ENCODE measurements at places on chromosomes 12 and 14. TPM values are rescaled to one million over a fixed set of nuclear protein-coding genes. Genes with fewer than 3 reads are reported as not detected.

ART4 gene
- total RNA-seq: not detected

DBX2 gene
- total RNA-seq: not detected

ZNF605 gene
- 4.3 TPM for total RNA-seq

POTEG gene
- total RNA-seq: not detected

SERPINA1 gene
- total RNA-seq: 0.80 TPM

SERPINA12 gene
- not detected for total RNA-seq

CD4 gene
- total RNA-seq: not detected

GPRC5D gene
- total RNA-seq: not detected

TMEM263 gene
- 29.7 TPM for total RNA-seq

CNPY2 gene
- total RNA-seq: 142 TPM

GSG1 gene
- 0.30 TPM for total RNA-seq

NTF3 gene
- total RNA-seq: not detected

NPFF gene
- total RNA-seq: not detected

POLE2 gene
- total RNA-seq: 13.8 TPM

RTL1 gene
- 0.15 TPM for total RNA-seq

FAM90A1 gene
- total RNA-seq: 0.12 TPM

PPP1R12A gene
- 26.8 TPM for total RNA-seq

AKAP5 gene
- 0.46 TPM for total RNA-seq

CABP1 gene
- 0.26 TPM for total RNA-seq

PLA2G1B gene
- not detected for total RNA-seq

MFAP5 gene
- total RNA-seq: not detected

RASAL1 gene
- 0.56 TPM for total RNA-seq

ZNF384 gene
- total RNA-seq: 55.4 TPM

DAO gene
- not detected for total RNA-seq

ATL1 gene
- 6.3 TPM for total RNA-seq

CEBPE gene
- total RNA-seq: not detected

RTN1 gene
- total RNA-seq: not detected

FGF23 gene
- not detected for total RNA-seq

ASB2 gene
- 0.67 TPM for total RNA-seq

SYNDIG1L gene
- total RNA-seq: not detected

KRT79 gene
- 0.08 TPM for total RNA-seq

KRT74 gene
- total RNA-seq: not detected

LIN7A gene
- total RNA-seq: 0.55 TPM

LBHD2 gene
- total RNA-seq: 0.27 TPM

LUM gene
- 0.28 TPM for total RNA-seq

AP5M1 gene
- 15.8 TPM for total RNA-seq

DHH gene
- not detected for total RNA-seq

NEUROD4 gene
- not detected for total RNA-seq

MYO1H gene
- total RNA-seq: not detected

ADGRD1 gene
- total RNA-seq: 0.38 TPM

ASIC1 gene
- total RNA-seq: 6.1 TPM

WIF1 gene
- not detected for total RNA-seq

TRIM9 gene
- 13.7 TPM for total RNA-seq

ZDHHC22 gene
- total RNA-seq: 0.21 TPM

KIF26A gene
- total RNA-seq: 3.0 TPM

RD3L gene
- not detected for total RNA-seq

All from A549 treated with Mapracorat at 1 μM for 4 hours (cell line).